Fibroblast of pulmonary artery (primary cell): ENCODE measurements at places on chromosomes 5 and 9.
A peak's percentile ranks its signal among the peaks of the same experiment; 100 is the strongest.

DNA sequence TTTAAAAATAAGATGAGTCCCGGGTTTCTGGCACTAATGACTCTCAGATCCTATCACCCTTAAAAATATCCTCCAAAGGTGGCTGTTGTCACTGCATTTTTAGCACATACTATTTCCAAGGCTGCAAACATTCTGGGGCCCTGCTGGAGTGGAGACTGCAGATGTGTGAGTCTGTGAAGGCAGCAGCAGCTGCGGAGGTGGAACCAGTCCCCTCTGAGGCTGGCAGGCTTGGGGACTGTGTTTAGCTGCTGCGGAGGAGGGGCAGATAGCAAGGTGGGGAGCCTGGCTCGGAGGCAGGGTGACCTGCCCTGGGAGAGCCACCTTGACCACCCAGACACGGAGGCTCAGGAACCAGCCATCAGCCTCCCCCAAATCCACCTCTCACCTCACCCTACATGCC is 77.0 kb downstream of the C5orf15 start:
- DNase-seq, result no peak

DNA sequence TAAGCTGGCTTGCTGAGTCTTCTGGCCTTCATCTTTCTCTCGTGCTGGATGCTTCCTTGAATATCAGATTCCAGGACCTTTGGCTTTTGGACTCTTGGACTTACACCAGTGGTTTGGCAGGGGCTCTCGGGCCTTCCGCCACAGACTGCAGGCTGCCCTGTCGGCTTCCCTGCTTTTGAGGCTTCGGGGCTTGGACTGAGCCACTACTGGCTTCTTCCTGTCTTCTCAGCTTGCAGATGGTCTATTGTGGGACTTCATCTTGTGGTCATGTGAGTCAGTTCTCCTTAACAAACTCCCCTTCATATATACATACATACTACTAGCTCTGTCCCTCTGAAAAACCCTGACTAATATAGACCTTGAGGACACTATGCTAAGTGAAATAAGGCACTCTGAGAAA is 78.3 kb upstream of the SSBP2 start:
- no peak for DNase-seq

DNA sequence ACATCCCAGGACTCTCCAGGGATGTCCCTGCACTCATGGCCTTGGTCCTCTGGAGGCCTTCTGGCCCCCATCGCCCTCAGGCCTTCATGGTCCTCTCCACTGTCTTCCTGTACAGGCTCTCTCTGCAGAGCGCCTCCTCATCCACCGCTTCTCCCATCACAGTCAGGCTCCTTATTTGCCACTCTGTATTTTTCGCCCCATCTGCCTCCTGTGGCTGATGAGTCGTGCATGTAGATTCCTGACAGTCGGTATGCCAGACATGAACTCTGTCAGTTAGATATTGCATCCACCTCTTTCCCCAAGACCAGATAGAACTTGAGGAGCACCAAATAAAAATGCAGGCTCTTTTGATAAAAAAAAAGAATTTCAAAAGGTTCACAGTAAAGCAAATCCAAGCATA is 362.8 kb downstream of the IRX1 start:
- DNase-seq, result no peak

DNA sequence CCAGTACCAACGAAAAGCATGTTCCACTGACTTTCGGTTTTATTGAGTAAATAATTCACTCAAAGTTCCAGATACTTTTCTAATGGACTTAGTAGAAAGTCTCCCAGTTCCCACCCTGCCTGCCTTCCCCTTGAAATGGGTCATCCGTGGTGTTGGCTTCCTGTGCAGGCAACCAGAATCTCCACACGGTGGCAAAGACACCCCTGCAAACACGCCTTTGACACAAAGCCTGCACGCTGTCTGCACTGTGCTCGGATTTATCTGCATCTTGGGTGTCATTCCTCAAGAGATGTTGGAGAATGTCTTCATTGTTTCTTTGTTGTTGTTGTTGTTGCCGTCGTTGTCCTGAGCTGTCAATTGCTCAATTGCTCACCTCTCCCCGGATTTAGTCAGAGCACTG is 150.0 kb upstream of the IRX2 start:
- no peak for DNase-seq

GRCh38 chr5:60366489-60366888 is 333.5 kb downstream of the DEPDC1B start:
- DNase-seq, result no peak

DNA sequence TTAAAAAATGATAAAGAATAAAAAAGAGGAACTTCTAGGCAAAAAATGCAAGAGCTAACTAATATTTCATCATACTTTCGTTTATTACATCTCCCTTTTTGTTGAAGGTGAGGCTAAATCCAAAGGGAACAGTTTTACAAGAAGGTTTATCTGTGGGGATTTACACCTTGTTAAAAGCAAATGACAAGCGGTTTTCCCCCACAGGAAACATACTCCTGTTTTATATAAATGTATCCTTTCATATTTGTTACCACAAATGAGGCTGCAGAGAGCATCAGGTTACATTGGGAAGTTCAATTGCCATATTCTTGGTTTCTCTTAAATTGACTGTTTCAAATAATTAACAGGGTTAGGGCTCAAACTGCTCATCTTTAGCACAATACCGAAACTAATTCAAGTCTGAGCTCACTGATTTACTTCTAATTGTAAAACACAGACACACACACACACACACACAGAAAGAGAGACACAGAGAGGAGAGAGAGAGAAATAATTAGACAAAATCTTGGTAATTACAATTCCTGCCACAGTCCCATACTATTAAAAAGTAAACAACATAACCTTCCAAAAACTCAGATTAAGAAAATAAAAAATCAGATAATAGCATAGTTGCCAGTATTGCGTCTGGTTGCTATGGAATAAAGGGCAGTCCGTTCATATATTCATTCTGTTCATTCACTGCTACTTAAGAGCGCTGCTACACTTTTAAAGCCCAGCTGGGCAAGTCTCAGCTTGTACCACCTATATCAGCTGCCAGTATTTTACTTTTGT is 17.1 kb downstream of the RFX3 start:
- peak; percentile 6 for DNase-seq

GRCh38 chr9:86771941-86772634 is 175.2 kb downstream of the GAS1 start:
- no peak for DNase-seq

DNA sequence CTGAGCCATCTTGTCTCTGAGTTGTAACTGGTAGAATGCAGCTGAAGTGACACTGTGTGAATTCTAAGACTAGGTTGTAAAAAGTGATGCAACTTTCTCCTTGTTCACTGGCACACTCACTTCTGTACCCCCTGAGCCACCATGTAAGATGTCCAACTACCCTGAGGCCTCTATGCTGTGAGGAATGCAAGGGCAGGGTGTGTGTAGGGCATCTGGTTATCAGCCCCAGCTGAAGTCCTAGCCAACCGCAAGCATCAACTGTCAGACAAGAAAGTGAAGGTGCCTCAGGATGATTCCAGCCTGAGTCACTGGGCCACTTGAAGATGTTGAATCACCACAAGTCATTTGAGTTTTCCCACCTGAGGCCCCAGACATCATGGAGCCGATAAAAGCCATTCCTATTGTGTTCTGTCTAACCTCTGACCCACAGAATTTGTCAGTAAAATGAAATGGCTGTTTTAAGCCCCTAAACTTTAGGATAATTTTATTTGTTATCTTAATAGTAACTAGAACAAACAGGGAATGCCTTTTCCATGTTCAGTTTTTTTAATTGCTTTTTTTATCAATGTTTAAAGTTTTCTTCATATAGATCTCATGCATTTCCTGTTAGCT is 18.7 kb upstream of the RHOBTB3 start:
- DNase-seq, result peak; percentile 77

- no peak for DNase-seq
Observed at GRCh38 chr9:29297592-29297991, 1724.3 kb upstream of the C9orf72 start.

DNA sequence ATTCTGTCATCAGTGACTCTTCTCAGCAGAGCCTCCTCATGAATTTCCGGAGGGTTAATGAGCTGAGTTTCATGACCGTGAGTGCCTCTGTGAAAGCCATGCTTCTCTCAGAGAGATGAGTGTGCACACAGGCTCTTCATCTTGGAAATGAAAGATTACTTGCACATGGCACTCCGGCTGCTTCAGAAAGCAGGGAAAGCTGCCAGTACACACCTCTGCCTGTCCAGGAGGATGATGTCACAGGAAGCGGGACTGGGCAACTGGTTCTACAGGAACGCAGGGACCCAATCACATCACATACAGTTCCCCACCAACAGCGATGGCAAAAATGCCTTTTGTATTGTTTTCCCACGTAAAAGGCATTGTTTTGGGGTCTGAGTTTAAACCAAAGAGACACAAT is 286.0 kb upstream of the DAP start:
- DNase-seq, result no peak

DNA sequence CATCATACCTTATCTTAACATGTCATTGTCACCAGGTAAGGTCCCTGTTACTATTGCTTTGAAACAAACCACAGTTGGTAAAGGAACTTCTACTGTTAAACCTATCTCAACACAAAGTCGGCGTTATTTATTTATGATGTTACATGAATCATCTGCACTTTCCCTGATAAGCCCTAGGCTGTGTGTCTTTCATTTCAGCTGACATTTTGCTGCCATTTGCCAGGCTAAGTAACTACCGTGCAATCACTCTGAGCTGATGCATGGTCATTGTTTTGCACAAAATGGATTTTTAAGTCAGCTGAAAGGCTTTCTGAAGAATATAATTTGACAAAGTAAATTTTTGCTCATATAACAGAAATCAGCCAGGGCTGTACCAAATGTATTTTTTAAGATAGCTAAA is 546.5 kb downstream of the ZNF608 start:
- DNase-seq, result no peak

DNA sequence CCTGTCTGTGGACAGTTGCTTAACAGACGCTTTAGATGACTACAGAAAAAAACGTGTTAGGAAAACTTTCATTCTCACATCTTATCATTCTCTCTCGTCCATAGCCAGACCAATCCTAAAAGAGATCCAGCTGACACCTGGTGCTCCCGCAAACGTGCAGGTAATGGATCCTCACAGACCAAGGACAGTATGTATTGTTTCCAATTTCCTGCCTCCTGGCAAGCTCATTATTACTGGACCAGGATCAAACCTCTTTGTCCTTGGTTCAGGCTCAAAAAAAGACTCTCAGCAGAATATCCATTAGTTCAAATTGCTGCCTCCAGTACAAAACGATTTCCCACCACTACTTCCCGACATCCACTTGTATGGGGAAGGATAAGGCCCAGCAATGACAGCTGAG is 62.4 kb downstream of the SERINC5 start:
- no peak for DNase-seq

DNA sequence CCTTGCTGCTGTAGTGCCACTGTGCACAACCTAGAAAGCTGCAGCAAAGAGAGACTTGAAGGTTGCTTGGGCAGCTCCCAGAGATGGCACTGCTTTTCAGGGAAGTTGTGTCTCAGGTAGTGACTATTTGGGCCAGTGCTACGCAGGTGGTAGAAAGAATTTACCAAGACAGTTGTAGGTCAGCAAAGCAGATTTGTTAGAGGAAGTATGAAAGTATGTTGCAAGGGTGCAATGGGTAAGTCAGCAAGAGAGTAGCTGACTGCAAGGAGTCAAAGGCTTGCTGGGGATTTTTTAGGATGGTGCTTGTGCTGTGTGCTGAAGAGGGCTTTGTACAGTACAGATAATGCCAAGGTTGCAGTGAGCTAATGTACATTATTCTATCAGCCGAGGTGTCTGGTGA is 33.5 kb upstream of the SPARC start:
- DNase-seq, result no peak

DNA sequence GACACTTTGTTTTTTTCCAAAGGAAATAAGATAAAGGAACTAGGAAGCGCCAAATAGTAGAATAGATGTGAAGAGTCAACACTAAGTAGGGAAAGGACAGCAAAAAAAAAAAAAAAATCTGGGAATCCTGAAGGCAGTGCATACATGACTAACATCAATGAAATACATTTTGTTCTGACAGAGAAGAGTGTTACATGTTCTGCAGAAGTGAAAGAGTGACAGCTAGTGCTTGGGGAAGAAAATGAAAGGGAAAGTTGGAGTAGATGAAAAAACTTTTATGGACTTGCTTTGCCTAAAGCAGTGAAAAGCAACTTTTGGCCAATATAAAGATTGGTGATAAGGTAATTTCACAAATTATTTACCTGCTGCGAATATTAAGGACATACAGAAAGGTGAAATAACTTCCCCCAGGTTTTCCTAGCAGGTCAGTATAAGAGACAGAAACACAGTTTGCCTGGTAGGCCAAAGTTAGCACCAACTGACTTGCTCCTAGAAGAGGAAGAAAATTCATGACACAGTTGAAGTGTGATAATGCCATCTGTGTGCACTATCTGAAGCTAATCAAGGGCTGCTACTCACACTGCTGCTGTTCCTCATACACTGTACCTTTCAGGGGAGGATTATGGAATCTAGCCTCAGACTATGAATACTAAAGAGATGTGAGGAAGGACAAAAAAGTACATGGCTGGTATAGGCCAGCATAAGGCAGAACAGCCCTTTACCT is 38.6 kb downstream of the RANBP6 start:
- DNase-seq, result no peak

DNA sequence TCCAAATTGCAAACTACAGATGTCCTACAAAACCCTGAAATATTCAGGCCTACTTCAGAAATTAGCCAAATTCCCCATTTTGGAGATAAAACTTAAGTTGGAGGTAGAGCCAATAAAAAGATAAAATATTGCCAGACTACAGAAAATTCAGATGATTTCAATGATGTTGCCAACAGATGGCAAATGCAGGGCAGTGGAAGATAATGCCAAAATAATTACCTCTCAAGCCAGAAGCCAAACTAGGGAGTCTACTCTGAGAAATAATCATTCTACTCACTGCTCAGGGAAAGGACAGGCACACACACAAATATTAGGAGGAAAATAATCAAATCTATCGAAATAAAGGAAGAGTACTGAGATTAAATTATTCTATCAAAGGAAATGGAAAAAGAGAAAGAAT is 347.5 kb upstream of the CCNG1 start:
- no peak for DNase-seq

DNA sequence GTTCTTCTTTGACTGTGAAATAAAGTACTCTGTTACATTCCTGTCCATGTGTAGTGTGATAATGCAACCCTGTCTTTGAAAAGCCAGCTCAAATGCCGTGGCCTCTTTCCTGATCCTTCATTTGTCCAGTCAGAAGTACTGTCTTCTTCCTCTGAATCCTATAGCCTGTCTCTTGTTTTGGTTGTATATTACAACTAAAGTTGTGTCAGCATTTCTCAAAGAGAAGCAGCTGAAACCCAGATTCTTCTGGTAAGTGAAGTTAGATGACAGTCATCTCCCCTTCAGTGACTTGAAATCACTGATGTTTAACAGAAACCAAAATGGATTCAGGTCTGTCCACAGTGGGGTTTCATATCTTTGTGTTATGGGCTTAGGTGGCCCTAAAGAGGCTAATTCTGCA is 196.2 kb downstream of the PCSK1 start:
- DNase-seq, result no peak

DNA sequence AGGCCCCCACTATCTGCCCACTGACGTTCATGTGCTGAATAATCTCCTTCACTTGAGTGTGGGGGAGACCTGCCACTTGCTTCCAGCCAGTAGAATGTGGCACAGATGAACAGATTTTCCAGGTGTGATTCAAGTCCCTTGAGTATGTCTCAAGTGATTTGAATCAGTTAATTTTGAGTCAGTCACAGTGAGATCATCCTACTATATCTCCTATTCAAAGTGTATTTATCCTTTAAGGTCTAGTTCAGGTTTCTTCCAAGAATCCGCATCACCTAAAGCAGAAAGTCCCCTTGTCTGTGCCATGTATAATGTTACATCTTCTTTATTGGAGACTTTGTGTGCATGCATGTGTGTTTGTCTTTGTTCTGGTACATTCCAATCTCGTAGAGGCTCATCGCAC is 208.3 kb upstream of the DAB2 start:
- no peak for DNase-seq
